Activated CD4-positive, alpha-beta memory T cell treated with anti-CD3 and anti-CD28 coated beads for 36 hours (primary cell): ENCODE measurements at places on chromosomes 7 and 10. TPM values are rescaled to one million over a fixed set of nuclear protein-coding genes. Genes with fewer than 3 reads are reported as not detected.

- no peaks in the 10 kb centered on the region for H3K36me3 ChIP-seq
- H3K27me3 ChIP-seq = no peaks in the 10 kb centered on the region
- no peak for DNase-seq
- no peak overlapping the region for H3K4me3 ChIP-seq
Measured at GRCh38 chr10:70551971-70552422, 50.5 kb downstream of the PRF1 start.

DNA sequence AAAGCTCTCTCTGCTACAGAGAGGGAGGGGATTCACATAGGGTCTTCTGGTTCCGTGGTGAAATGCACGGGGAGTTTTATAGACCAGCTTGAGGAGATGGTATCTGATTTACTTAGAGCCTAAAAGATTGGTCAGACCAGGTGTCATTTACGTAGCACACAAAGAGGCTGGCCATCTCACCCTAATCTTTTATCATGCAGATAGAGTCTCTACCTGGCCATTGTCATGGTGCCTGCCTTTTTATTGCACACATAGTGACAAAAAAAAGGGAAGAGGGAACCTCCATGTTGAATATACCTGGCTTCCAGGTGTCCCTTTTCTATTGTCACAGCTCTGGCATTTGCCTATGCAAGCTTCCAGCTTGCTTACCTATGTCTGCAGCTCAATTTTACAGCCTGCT lies 1456.1 kb downstream of the GATA3 start:
- no peaks in the 10 kb centered on the region for H3K4me1 ChIP-seq
- H3K4me3 ChIP-seq = no peak overlapping the region
- DNase-seq = no peak

- H3K27ac ChIP-seq = no peak overlapping the region
- H3K27me3 ChIP-seq = peaks cover 15% of the 10 kb centered on the region
- no peak overlapping the region for H3K4me3 ChIP-seq
- no peaks in the 10 kb centered on the region for H3K36me3 ChIP-seq
- no peak for DNase-seq
Measured at GRCh38 chr10:7077880-7078279, 333.0 kb downstream of the SFMBT2 start.

DNA sequence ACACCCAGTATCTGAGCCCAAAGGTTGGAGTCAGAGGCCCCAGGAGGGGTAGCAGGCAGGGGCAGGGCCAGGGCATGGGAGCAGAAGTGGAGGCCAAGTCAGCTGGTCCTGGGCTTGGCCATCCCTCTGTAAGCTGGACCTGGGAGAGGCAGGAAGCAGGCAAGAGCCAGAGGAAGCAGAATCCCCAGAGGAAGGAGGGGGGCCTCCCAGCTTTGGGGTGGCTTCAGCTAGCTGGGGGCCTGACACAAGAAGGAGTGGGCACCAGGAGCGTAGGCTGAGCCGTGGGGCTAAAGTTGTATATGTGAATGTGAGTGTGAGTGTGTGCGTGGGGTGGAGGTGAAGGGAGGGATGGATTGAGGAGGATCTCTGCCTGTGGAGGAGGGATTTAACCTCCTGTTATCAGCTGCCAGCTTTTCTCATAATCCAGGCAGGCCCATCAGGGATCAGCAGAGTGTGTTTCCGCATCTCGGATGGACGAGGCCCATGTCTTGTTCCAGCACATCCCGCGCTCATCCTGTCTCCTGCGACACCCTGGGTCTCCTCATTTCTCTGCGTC lies 54.0 kb downstream of the NEURL1 start:
- peaks cover 11% of the 10 kb centered on the region for H3K4me1 ChIP-seq
- no peak overlapping the region for H3K4me3 ChIP-seq
- H3K36me3 ChIP-seq = no peaks in the 10 kb centered on the region
- DNase-seq = no peak
- H3K27ac ChIP-seq = no peak overlapping the region

DNA sequence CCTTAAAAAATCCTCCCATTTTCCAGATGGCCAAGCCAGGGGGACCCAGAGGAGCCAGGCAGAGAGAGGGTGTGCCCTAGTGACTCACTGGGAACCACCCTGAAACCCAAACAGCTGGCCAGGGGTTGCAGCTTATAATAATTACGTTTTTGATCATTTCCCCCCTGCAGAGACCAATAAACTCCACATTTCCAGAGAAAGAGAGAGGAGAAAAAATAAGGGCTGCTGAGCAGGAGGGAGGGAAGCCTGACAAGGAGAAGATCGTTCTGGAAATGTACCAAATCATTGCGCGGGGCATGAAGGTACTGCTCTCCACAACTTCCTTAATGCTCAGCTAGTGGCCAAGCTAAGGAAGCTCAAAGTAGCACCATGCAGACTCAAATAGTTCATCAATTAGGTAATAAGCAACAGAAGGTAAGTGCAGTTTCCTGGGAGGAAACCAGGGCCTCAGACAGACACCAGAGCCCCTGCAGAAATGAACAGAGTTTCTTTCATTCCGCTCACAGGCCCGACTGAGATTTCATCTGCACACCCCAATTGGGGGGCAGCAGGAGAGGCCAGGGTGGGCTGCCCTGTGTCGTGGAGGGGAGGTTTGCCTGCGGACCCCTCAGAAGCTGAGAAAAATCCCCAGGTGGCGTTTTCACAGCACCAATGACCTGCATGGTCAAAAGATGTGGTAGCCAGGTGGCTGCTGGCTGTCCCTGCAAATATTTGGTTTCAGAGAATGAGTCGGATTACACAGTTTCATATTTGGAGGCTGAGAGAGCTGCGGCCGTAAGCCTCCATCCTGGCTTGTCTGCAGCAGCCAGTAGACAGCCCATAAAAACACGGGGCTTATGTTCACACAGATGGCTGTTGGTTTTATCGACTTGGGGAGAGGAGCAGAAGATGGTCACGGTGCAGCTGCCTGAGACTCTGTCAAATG lies 153.2 kb upstream of the LYZL2 start:
- H3K27me3 ChIP-seq = no peaks in the 10 kb centered on the region
- no peak overlapping the region for H3K27ac ChIP-seq
- peaks cover 10% of the 10 kb centered on the region for H3K4me1 ChIP-seq

- DNase-seq = no peak
- H3K4me1 ChIP-seq = no peaks in the 10 kb centered on the region
- H3K4me3 ChIP-seq = no peak overlapping the region
- peaks cover 7% of the 10 kb centered on the region for H3K27me3 ChIP-seq
- H3K27ac ChIP-seq = no peak overlapping the region
Measured at GRCh38 chr10:117409549-117410305, 34.5 kb upstream of the PDZD8 start.

DNA sequence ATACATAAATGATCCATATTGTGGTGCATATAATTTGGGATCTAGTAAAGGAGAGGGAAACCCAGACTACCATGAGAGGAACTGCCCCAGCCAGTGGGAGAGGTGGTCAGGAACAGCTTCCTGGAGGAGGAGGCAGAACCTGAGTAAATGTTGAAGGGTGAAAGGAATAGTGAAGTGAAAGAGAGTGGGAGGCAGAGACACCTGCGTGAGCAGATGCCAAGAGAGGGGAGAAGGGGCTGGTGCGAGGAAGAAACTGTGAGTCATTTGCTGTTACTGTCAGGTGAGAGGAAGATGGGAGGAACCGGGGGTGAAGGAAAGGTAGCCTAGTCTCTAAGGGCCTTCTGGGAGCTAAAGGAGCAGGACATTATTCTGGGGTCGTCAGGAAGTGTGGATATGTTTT lies 294.8 kb downstream of the GRID1 start:
- no peak overlapping the region for H3K27ac ChIP-seq
- H3K36me3 ChIP-seq = no peaks in the 10 kb centered on the region
- H3K4me1 ChIP-seq = peaks cover 7% of the 10 kb centered on the region
- no peak overlapping the region for H3K4me3 ChIP-seq

DNA sequence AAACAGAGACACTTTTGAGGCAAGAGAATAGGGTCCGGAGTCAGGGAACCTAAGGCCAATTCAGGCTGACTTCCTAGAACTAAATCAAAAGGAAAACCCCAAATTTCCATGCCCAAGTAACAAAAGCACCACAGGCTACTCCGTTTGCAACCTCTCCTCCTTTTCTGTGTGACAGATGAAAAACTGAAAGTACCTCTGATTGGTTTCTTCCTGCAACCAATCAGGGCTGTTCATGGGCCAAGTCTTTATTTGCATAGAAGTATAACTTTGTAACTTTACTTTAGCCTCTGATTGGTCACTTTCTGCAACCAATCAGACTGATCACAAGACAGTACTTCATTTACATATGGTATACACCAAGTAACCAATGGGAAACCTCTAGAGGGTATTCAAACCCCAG lies 239.9 kb upstream of the KCND2 start:
- no peaks in the 10 kb centered on the region for H3K27me3 ChIP-seq
- no peak overlapping the region for H3K4me3 ChIP-seq
- no peaks in the 10 kb centered on the region for H3K4me1 ChIP-seq
- H3K27ac ChIP-seq = no peak overlapping the region

GRCh38 chr7:133053321-133053891 lies 28.5 kb downstream of the CHCHD3 start:
- H3K27me3 ChIP-seq = no peaks in the 10 kb centered on the region
- peaks cover 21% of the 10 kb centered on the region for H3K4me1 ChIP-seq
- no peak overlapping the region for H3K4me3 ChIP-seq
- no peak overlapping the region for H3K27ac ChIP-seq
- no peak for DNase-seq
- H3K36me3 ChIP-seq = no peaks in the 10 kb centered on the region

DNA sequence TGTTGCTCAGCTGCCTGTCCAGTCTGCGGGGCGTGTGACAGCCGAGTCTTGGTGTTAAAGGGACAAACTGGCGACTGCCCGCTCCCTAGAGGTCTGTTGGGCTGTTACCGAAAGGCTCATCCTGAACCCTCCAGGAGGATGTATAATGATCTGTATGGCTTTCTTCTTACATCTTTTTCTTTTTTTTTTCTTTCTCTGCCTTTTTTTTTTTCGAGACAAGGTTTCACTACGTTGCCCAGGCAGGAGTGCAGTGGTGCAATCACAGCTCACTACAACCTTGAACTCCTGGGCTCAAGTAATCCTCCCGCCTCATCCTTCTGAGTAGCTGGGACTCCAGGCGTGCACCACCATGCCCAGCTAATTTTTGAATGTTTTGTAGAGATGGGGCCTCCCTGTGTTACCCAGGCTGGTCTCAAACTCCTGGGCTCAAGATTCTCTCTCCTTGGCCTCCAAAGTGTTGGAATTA lies 857 bp downstream of the INTS15 start:
- no peaks in the 10 kb centered on the region for H3K27me3 ChIP-seq
- H3K27ac ChIP-seq = peak overlapping the region; percentile 59
- DNase-seq = no peak
- peak overlapping the region; percentile 81 for H3K4me3 ChIP-seq

DNA sequence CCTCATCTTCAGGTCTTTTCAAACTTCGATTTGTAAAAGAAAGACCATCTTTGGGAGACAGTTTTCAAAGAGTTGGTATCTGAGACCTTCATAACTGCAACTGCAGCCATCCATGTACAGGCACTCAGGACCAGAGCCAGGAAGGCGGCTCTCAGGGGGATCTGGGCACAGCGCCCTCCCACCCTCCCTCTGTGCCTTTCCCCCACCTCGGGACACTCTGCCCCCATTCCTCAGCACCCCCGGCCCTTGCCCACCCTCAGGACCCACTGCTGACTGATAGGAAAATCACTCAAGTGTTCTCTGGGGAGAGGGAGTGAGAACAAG lies 143.6 kb downstream of the CUBN start:
- H3K36me3 ChIP-seq = peaks cover 6% of the 10 kb centered on the region
- H3K27ac ChIP-seq = no peak overlapping the region
- H3K4me3 ChIP-seq = no peak overlapping the region
- no peaks in the 10 kb centered on the region for H3K4me1 ChIP-seq

DNA sequence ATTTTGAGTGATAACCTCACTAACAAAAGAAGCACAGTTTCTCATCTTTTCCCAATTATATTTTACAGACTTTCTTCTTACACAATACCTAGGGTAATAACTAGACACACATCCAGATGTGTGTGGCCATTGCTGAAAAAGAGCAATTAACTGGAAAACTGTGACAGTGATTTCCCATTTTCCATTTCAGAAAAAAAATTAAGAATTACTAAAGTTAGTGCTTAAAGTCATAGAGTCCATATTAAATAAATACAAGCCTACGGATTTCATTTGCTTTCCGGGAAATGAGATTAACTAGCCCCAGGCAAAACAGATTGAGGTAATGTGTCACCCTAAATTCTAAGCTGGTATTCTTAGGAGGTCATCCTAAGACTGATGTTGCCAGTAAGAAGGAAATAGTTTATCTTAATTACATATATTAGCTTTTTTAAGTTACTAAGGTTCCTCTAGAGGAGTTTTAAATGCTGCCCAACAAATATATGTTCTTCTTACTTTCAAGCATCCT lies 10.2 kb upstream of the MACC1 start:
- H3K27me3 ChIP-seq = no peaks in the 10 kb centered on the region
- H3K27ac ChIP-seq = no peak overlapping the region
- H3K36me3 ChIP-seq = no peaks in the 10 kb centered on the region

Gene IMPDH1
- total RNA-seq = 52.9 TPM

Gene ELFN1
- total RNA-seq = 0.10 TPM

Gene OR6B1
- not detected for total RNA-seq

Gene FLNC
- not detected for total RNA-seq
